ENCODE measurements at places on chromosomes 5 and 9.

DNA sequence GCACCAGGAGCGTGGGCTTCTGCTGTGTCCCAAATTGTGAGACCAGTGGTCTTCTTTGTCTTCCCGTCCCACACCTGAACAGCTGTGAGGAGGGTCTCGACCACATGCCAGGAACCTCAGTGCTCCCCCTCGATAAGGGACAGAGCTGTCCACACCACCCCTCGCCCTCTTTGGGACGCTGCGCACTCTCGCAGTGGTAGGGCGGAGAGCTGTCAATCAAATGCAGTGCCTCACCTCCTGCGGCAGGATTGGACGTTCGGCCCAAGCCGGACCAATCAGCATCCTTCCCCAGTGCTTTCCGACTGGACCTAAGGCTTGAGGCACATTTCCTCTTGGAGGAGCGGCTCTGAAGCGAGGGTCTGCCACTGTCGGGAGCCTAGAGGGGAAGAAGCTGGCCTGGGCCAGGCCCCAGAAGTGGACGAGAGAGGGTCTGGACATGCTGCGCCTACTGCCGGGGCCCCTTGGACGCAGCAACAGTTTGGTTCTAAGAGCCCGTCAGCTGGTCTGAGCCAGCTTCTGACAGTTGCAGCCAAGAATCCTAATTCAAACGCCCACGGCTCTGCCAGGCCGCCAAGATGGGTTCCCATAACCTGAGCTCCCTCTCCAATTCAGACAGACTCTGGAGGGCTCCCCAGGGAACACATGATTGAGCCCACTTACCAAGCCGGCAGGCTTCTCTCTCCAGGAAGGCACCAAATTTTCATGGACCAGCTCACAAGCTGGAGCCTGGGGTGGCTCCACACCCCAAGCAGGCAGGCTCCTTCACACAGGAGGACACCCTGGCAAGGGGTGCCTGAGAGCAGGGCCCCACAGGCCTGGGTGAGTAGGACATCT, 28.1 kb upstream of the ADAMTS2 start:
- DNase-seq = no peak

DNA sequence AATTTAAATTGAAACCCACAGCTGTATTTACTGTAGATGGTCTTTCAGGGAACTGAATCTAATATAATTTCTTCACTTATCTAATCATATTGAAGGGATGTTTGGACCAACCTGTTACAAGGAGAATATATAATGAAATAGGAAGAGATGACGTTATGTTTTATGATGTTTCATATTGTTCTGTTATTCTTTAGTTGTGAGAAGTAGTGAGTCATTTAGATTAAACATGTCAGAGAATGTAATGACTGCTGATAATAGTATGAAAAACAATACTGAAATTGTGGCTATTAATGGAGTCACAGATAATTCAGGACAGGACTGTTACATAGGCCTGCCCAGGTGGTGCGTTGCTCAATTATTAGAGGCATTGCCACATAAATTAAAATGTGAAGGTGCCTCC, 1993.4 kb downstream of the EFNA5 start:
- no peak for DNase-seq

GRCh38 chr5:142758062-142758795, 11.9 kb upstream of the ARHGAP26 start:
- no peak for DNase-seq

DNA sequence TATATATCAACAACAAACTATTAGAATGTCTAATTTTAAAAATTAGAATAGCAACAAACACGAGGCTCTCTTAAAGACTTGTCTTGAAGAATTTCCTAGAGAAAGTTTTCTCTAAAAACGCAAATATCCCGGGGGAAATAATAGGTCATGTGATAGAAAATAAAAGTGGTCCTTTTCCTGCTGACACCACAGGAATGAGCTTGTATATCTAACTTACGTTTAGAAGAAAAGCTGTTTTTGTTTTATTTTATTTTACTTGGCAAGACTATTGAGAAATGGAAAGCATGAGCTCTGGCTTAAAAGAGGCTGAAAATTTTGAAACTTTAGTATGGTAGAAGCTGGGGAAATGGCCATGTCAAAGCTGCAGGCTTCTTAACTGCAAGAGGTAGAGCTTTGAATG, 465.0 kb downstream of the AGTPBP1 start:
- no peak for DNase-seq

- no peak for DNase-seq
These were observed 49.0 kb upstream of the RAPGEF6 start for GRCh38 chr5:131684051-131684450.

DNA sequence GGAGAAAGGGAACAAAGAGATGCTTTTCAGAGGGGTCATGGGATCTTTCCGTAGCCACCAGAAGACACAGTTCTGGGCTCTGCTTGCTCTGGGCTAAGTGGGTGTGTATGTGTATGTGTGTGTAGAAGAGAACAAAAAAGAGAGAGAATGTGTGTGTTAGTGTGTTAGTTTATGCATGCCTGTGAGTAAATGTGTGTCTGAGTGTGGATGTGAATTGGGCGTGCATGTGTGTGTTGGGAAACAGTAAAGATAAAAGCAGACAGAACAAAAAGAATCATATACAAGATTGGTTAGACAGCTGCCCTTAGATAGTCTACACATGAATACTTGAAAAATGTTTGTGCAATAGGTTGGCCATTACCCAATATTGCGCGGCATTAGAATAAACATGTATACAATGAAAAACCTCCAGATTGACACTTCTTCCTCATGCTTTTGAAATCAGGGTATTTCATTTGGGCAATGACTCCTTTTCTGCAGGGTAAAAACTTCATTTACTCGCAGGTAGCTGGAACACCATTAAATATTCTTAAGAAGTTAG, 36.5 kb upstream of the HSPA9 start:
- no peak for DNase-seq

GRCh38 chr9:79812099-79812498, 240.3 kb downstream of the TLE4 start:
- no peak for DNase-seq

DNA sequence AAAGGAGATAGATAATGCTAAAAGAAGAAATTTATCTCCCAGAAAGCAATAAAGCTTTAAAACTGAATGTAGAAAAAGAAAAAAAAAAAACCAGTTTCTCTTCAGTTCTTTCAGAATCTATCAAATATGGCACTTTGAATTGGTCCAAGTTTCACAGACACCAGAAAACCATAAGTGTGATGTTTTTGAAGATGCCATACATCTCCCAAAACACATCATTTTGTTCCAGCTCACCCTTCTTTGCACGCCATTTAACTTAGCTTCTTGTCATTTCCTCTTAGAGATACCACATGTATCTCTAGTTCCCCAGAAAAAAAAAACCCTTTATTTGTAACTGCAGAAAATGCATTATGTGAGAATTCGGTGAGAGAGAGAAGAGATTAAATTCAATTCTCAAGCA, 46.1 kb upstream of the MAMDC2 start:
- no peak for DNase-seq

DNA sequence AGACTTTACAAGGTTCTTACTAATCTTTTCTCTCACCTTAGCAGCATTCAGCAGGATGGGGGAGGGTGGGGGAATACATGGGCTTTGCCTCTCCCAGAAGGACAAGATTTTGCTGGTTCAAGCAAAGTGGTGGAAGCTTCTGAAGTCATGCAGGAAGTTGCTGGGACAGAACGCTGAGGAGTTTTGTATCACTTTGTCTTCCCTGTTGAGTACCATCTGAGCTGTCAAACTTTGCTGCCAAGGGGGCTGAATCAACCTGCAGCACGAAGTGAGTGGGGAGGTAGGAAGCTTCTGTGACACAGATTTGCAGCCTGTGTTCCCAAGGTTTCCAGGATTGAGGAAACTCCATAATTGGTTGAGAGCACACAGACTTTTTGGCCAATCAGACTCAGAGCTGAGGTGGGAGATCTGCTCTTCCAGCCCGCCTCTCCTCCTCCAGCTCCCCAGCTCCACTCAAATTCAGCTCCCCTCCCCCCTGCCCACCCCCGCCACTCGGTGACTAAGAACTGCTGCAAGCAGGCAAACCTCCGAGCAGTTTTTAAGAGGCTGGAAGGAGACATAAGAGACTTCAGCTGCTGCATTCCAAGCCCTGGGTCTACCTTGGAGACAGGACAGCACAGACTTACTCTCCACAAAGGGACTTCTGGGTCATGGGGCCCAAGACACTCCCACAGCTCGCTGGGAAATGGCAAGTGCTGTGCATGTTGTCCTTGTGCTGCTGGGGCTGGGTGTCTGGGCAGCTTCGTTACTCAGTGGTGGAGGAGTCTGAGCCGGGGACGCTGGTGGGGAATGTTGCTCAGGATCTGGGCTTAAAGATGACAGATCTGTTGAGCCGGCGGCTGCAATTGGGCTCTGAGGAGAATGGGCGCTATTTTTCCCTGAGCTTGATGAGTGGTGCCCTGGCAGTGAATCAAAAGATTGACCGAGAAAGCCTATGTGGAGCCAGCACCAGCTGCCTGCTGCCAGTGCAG, at the start of gene PCDHGC5:
TSS of gene PCDHGC5 (plus strand) at position 491 of the 971 bp plus-strand sequence. CDS start at position 651, 160 bp downstream.
- no peak for DNase-seq

DNA sequence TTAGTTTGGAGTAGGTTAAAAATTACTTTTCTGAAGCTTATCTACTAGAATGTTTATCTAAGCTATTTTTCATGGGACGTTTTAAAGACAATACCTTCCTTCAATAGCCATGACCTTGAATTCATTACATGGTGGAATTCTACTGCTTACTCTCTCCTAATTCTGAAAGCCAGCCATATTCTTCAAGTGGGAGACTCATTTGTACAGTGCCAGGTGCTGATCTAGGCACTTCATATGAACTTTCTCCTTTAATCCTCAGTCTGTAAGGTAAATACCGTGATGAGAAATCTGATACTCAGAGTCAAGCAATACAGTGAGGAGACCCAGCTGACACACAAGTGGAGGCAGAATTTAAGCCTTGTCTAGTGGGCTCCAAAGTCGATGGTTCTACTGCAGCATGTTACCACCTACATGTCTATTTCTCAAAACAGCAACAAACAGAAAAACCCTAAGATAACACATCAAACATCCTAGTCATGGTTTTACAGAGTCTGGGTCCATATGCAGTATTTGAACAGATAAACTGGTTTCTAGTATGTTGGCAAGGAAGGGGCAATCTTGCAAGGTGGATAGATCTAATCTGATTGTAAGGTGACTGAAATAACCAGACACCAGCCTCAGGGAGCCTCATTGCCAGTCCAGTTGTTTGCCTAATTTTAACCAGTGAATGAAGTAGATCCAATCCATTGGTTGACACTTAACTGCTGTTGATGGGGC, 243.7 kb downstream of the PIK3R1 start:
- DNase-seq = no peak
